Aorta (tissue), 5 donors: ENCODE measurements at places on chromosomes 7 and 10. TPM values are rescaled to one million over a fixed set of nuclear protein-coding genes. Genes with fewer than 3 reads are reported as not detected.

DNA sequence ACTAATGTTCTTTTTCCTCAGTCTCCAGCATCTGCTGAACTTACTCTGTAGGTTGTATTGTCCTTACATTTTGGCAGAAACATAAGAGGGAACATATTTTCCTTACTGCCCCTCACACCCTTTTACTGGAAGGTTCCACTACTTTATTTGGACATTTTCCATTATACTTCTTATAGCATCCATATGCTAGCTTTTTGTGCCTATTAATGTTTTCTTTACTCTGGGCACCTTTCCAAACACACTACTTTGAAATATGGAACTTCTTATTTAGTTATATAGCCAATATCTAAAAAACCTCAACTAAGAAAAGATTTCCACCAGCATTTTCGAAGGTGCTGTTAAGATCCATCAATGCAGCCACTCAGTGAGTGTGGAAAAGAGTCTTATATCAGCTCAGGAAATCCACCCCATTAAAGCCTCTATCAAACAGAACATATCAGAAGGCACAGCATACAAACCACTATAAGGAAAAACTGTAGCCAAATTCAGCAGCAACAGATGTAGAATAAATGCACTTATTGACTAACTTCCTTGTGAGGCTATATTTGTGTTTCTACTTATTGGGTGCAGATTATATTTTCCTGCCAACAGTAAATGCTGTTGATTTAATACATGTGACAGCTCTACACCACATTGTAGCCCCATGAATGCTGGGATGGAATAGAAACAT is 272.5 kb upstream of the SEMA3E start:
- DNase-seq: no peak

DNA sequence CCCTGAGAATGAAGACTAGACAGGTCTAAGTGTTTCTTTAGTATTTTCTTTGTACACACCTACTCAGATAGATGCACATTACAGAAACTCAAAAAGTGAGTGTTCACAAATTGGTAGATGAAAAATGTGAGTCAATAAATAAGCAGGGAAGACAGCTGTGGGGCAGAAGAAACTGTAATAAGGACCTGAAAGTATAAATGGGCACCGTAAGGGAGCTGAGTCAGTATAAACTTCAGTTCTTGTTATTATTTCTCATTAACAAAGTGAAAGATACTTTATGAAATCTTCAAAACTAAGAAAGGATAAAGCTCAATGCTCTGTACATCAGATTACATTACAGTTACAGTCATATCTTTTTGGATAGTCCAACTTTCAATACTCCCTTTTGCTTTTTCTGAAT is 2.5 kb downstream of the MTPN start:
- no peak for DNase-seq

- no peak for DNase-seq
Measured at GRCh38 chr7:89200758-89201157, 405.2 kb upstream of the TEX47 start.

DNA sequence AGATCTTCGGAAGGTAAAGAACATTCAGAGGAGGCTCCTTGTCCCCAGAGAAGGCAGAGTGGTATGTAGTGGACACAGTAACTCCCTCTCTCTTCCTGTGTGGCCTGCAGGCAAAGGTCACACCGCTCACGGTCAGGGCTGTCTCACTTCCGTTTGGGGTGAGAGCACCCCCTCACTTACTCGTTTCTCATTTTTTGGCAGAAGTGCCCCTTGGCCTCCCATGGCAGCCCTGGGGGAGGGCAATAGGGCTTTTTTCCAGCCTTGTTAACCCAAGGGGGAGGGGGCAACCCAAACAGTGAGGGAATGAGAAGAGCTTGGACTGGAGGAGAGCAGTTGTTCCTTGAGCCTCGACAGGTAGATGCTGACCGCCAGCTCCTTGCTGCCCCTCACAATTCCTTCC is 31.8 kb upstream of the SRGN start:
- DNase-seq: peak; percentile 69

DNA sequence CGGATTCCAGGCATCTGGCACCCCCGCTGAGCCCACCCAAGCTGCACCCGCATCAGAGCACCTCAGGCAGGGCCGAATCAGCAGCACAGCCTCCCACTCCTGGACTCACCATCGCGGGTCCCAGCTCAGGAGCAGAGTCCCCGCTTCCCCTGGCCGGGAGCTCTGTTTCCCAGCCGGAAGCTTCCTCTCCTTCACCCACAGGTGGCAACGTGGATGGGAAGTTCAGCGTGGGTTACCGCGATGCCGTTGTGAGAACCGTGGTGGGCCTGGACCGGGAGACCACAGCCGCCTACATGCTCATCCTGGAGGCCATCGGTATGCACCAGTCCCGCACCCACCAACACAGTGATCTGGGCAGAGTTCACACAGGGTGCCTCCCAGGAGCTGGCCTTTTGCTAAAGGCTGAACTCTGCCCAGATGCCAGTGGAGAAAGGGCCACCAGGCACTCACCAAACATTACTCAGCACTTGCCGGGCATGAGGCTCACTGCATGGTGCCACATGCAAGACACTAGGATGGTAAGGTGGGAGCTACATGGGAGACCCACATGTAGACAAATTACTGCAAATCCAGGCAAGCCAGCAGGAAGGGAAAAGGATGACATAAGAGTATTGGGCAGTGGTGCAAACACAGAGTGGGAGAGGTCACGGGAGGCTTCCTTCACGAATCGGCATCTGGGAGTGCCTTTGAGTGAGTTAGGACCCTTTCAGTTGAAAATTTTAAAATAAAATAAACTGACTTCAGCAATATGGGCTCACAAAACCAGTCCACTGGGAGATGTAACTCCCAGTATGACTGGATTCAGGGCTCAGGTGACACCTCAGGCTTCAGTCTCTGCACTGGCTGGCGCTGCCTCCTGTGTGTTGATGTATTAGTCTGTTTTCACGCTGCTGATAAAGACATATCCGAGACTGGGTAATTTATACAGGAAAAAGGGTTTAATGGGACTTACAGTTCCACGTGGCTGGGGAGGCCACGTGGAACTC is 10.4 kb downstream of the C10orf105 start:
- DNase-seq: no peak

GRCh38 chr7:138542183-138542582 is 82.1 kb downstream of the TRIM24 start:
- DNase-seq: no peak

DNA sequence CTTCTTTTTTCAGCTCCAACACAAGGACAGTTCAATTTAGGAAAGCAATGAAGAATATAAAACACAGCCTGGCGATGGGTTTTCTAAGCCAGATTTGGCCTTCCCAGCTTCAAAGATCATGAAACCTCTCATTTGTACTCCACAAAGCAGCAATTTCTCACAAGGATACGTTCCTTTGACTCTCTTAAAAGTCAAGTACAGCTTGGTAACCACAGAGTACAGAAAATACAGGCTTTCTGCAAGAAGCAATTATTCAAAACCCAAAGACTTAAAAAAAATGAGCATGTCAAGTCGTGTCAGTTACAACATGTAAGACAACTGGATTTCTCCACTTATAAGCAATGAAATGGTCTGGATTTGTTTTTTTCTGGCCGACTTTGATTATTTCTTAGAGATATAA is 321.4 kb downstream of the FGFR2 start:
- DNase-seq: no peak

- no peak for DNase-seq
Measured at GRCh38 chr7:157013101-157013500, 2.6 kb upstream of the MNX1 start.

GRCh38 chr7:126718419-126718818 is 534.3 kb downstream of the GRM8 start:
- DNase-seq: no peak

MSS51 gene
- 6.3 TPM for total RNA-seq

HOXA11 gene
- 0.81 TPM for total RNA-seq

- no peak for DNase-seq
Measured at GRCh38 chr7:120867932-120868331, 10.0 kb upstream of the TSPAN12 start.

GRCh38 chr10:48496831-48497779 is 107.8 kb downstream of the ARHGAP22 start:
- no peak for DNase-seq

IFIT2 gene
- total RNA-seq: 4.6 TPM

PDE1C gene
- 7.1 TPM for total RNA-seq

GRCh38 chr7:155916926-155917655 is 104.8 kb upstream of the SHH start:
- no peak for DNase-seq

CCL26 gene
- not detected for total RNA-seq

GRCh38 chr7:31079824-31080511 is 27.9 kb downstream of the ADCYAP1R1 start:
- no peak for DNase-seq

- DNase-seq: peak; percentile 48
Measured at GRCh38 chr10:132468651-132469050, 68.9 kb upstream of the INPP5A start.

DNA sequence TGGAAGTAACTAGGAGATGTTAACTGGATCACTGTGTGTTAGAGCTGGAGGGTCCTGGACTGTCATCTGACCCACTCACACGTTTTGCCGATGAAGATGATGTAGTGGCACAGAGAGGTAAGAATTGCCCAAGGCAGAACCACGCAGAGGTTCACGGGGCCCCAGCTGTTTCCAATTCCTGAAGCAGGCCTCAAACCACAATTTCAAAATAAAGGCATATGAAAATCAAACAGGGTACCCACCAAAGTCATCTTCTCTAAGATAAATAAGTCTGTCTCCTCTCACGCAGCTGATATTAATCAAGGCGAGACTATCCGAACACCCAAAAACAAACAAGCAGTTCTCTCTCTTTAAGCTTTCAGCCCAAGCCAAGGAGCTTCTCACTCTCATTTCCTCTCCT is 113.3 kb upstream of the JCAD start:
- no peak for DNase-seq

DNA sequence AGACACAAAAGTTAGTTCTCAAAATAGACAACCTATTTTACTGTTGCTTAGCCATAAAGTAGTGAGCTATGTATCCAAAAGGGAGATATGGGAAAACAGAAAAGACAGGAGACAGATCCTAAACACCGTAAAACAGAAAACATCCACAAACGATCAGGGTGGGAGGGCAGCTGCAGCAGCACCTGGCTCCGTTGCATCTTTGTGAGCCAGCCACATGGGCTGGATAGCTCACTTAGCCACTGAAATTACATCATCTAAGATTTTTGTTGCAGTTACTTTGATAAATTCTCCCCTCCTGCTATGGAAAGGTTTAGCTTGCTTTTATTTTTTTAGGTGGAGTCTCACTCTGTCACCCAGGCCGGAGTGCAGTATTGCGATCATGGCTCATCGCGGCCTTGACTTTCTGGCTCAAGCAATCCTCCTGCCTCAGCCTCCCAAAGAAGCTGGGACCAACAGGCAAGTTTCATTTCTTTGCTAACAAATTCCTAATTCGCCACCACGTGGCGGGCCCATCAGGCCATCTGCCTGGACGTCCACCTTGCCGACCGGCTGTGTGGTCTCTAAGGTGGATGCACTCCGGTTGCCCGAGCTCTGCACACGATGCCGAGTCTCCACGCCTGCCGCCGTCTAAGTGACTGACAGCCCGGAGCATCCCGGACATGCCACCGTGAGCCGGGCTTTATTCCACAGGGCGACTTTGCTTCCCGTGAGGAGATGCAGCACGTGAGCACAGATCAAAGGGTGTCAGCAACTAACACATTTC is 159.8 kb downstream of the DIP2C start:
- peak; percentile 62 for DNase-seq

SPDYE2B gene
- not detected for total RNA-seq

DNA sequence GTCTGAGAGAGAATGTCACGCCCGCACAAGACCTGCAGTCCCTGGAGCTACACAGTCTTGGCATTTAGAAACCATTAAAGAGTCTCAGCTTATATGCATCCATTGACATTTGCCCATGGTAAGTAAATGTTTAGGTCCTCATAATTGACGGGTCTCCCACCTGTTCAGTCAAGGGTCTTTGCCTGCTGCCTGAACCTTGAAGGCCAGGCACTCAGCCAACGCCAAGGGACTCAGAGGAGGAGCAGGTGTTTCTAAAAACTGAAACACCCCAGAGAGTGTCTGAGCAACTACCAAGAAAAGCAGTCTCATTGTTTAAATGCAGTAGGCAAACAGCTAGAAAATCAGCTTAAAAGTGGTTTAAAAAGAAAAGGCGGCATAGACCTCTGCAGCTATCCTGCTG is 264.7 kb upstream of the AKR1E2 start:
- no peak for DNase-seq

DNA sequence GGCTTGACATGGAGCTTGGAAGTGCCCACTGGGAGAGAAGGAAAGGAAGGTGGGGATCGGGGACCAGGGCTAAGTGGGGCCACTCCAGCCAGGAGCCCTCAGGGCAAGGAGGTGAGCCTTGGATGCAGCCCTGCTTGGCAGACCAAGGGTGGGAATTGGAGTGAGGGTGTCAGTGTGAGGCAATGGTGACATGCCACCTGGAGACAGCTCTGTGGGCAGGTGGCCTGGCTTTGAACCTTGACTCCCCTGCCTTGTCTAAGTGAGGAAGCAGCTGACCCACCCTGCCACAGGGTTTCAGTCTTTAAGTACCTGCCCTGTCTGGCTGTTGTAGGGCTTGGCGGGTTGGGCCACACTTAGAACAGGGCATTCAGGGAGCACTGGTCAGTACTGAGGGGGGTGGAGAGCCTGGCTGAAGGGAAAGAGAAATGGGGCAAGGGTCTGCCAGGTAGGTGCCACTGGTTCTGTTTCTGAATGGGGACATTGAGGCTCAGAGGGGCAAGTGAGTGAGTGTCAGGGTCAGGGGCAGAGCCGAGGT is 4.8 kb downstream of the RAMP3 start:
- DNase-seq: peak; percentile 38

- no peak for DNase-seq
Measured at GRCh38 chr10:43857206-43857930, 208.7 kb upstream of the ZNF32 start.

XRCC2 gene
- 0.19 TPM for total RNA-seq

- DNase-seq: no peak
Measured at GRCh38 chr7:105219771-105220160, 169.0 kb downstream of the SRPK2 start.

DNA sequence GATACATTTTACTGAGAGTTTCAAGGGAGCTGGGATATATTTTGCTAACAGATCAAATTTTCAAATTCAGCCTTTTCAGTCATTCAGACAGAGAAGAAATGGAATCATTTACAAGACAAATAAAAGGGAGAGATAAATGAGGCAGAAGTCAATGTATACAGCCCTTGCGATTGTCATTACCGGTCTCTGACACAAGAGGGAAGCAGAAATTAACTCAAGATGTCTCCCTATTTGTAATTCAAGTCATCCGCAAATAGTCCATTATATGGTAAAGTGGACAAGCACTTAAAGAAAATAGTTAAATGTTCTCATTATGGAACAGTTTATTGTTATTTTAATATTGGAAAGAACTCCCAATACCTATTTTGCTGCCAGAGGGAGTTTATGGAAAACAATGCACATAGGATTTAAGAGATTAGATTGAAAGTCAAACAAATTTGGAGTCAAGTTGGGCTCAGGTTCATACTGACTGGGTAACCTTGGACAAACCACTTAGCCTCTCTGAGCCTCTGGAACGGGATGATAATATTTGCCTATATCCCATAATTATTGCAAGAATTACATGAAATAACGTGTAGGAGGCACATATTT is 89.3 kb upstream of the PRKCQ start:
- no peak for DNase-seq

GRCh38 chr10:14779001-14779651 is 4.4 kb upstream of the FAM107B start:
- no peak for DNase-seq

STOX1 gene
- total RNA-seq: 0.39 TPM

TAS2R41 gene
- 1.0 TPM for total RNA-seq
